CD4-positive, alpha-beta T cell treated with Interleukin-10 for 1 hour (primary cell): ENCODE measurements at places on chromosomes 13 and 19.

DNA sequence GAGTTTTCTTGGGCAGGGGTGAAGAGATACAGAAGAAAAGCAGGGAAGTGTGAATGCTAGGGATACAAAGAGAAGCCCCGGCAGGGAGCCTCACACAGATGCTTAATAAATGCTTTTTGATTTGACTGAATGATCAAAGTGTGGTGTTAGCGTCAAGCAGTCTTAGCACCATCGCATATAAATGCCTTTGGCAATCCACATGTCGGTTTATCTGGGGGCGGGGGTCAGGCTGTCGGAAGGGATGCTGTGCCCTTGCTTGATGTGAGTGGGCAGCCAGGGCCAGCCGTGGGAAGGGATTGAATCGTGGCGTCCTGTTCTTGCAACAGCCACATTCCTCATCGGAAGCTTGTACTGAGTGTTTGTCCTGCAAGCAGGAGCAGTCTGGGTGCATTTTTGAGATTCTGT, 173.1 kb downstream of the LACC1 start:
- DNase-seq, result no peak

DNA sequence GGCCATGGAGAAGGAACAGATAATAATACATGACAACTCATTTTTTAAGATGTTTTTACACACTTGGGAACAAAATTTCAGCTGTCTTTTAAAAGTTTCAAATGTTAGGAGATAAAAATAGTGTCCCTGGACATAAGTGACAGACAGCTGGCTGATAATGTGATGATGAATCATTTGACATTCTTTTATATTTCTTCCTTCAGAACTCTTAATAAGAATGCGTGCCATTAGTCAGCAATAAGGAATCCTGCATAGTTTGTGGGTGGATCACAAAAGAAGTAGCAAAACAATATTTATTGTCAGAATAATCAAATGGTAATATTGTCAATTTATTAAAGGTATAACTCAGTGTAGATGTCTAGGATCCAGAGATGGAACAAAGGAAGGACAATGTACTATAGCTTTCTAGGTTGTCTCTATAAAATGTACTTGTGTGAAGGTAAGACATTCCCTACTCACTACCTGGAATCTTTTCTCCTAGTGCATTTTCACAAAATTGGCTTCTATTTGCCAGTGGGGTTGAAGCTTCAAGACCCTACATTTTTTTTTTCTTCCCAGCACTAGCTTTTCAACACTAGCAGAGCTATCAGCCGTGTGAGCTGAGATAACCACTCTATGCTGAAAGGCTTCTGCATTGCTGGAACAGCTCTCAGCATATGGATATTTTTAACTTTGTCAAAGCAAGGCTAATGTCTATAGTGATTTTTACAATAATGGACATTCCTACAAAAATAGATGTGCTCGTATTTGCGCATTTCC, 175.6 kb upstream of the SLITRK6 start:
- no peak for DNase-seq

DNA sequence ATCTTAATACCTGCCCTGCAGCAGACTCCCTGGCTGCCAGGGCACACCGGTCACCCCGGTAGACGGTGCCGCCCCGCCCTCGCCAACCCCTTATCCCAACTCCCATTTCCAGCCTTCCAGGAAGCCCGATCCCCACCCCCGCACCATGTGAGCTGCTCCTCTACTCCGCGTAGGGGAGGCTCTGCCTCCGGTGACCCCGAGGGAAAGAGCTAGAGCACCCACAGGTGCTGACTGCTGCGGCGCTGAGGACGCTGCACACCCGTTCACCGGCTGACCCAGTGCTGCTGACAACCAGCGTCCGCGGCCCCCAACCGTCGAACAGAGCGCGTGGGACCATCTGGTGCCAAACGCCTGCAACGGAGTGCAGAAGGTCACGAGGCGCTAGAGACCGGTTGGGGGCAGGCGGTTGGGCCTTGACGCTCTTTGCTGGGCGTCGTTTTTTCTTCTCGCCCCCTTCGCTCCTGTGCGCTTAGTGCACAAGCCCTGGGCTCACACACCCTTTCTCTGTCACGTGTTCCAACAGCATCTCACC, 59.6 kb upstream of the ZNF599 start:
- DNase-seq, result no peak

GRCh38 chr13:87792878-87793277, 121.7 kb downstream of the SLITRK5 start:
- DNase-seq, result no peak
